ENCODE measurements at places on chromosomes 3 and 15. TPM values are rescaled to one million over a fixed set of nuclear protein-coding genes. Genes with fewer than 3 reads are reported as not detected.
A peak's percentile ranks its signal among the peaks of the same experiment; 100 is the strongest.

CATSPER2 gene
- total RNA-seq: 2.9 TPM

GRCh38 chr3:188284455-188285212 lies 130.7 kb downstream of the LPP start:
- no peaks in the 10 kb centered on the region for H3K36me3 ChIP-seq
- peak overlapping the region; percentile 36 for H3K27ac ChIP-seq
- no peaks in the 10 kb centered on the region for H3K27me3 ChIP-seq
- peaks cover 34% of the 10 kb centered on the region for H3K4me1 ChIP-seq
- no peak overlapping the region for H3K4me3 ChIP-seq
- no peak for DNase-seq

DNA sequence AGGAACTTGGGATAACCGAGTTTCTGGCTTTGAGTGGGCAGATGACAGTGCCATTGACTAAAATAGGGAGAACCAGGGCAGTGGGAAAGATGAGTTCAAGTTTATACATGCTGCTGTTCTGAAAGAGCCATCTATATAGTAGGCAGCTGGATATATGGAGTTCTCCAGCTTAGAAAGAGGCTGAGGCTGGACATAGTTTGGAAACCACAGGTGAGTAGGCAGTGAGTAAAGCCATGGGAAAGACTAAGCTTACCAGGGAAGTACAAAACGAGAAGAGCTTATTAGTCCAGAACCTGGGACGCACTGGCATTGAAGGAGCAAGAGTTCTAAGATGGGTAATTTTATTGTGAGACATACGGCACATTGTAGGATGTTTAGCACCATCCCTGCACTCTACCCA lies 54.2 kb downstream of the MSL2 start:
- H3K4me3 ChIP-seq: no peak overlapping the region
- H3K27me3 ChIP-seq: no peaks in the 10 kb centered on the region
- DNase-seq: no peak
- H3K27ac ChIP-seq: peak overlapping the region; percentile 6

GRCh38 chr3:49967291-49967690 lies 27.3 kb downstream of the RBM6 start:
- no peaks in the 10 kb centered on the region for H3K27me3 ChIP-seq
- H3K27ac ChIP-seq: no peak overlapping the region
- H3K4me1 ChIP-seq: peaks cover 34% of the 10 kb centered on the region
- no peak for DNase-seq

GRCh38 chr3:65907232-65908130 lies 131.2 kb downstream of the MAGI1 start:
- H3K4me3 ChIP-seq: no peak overlapping the region
- H3K27me3 ChIP-seq: no peaks in the 10 kb centered on the region
- H3K27ac ChIP-seq: no peak overlapping the region
- no peaks in the 10 kb centered on the region for H3K36me3 ChIP-seq

- peaks cover 5% of the 10 kb centered on the region for H3K4me1 ChIP-seq
- no peaks in the 10 kb centered on the region for H3K27me3 ChIP-seq
- DNase-seq: no peak
- H3K36me3 ChIP-seq: no peaks in the 10 kb centered on the region
These were observed 114.7 kb upstream of the TPM1 start for GRCh38 chr15:62927836-62928235.

GRCh38 chr3:65796676-65797075 lies 242.0 kb downstream of the MAGI1 start:
- no peaks in the 10 kb centered on the region for H3K27me3 ChIP-seq
- no peaks in the 10 kb centered on the region for H3K36me3 ChIP-seq
- H3K27ac ChIP-seq: no peak overlapping the region
- H3K4me1 ChIP-seq: no peaks in the 10 kb centered on the region
- DNase-seq: no peak

DNA sequence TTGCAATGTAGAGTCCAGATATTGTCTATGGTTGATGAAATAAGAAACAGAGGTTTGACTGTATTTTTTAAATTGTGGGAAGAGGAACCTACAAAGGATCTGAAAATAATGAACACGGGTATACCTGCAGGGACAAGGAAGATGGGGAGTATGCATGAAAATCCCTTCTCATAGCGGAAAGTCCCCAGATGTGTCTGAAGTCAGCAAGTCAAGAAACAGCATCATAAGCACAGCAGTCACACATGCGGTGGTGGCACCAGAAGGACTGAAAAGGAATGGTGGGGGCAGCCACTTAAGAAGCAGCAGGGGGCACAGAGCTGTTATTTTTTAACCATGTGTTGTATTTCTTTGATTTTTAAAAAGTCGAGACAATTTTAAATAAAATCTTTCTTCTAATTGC lies 4.7 kb downstream of the MRPS11 start:
- H3K4me3 ChIP-seq: no peak overlapping the region
- H3K4me1 ChIP-seq: peaks cover 20% of the 10 kb centered on the region
- no peaks in the 10 kb centered on the region for H3K27me3 ChIP-seq
- DNase-seq: peak; percentile 29
- no peak overlapping the region for H3K27ac ChIP-seq

GRCh38 chr3:40232626-40233025 lies 76.9 kb upstream of the EIF1B start:
- H3K4me1 ChIP-seq: no peaks in the 10 kb centered on the region
- no peak overlapping the region for H3K27ac ChIP-seq
- H3K27me3 ChIP-seq: no peaks in the 10 kb centered on the region
- H3K36me3 ChIP-seq: no peaks in the 10 kb centered on the region
- H3K4me3 ChIP-seq: no peak overlapping the region
- no peak for DNase-seq
